Inflammatory macrophage treated with lipopolysaccharide for 1 hour (primary cell): ENCODE measurements at places on chromosomes 5 and 9.
A peak's percentile ranks its signal among the peaks of the same experiment; 100 is the strongest.

DNA sequence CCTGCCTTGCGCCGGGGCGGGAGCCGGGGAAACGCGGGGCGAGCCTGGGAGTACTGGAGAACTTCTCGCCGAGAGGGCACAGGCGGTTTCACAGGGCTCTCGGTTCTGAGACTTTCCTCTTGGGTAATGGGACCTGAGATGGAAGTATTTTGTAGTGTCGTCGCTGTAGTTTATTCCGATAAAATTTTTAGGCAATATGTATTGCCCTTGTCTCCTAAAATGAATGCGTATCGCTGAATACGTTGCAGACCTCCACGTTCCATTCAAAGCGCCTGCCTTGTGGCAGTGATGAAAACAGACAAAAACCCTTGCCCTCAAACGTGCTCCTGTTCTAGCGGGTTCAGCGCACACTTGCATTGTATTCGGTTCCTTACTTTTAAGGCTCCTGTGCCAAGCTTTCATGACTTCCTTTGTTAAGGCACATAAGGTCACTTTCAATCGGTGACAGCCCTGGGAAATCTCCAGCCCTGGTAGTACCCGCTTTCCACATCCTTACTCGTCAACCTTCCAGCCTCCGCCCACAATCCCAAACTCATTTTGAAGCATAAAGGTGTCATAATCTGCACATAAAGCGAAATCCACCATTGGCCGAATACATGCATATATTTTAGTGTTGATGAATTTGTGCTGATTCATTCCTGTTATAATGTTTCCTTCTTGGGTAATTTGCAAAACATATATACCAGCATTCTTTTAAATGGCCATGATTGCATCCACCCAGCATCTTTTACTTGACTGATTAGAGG, 694 bp downstream of the RMI1 start:
- peak; percentile 80 for DNase-seq

DNA sequence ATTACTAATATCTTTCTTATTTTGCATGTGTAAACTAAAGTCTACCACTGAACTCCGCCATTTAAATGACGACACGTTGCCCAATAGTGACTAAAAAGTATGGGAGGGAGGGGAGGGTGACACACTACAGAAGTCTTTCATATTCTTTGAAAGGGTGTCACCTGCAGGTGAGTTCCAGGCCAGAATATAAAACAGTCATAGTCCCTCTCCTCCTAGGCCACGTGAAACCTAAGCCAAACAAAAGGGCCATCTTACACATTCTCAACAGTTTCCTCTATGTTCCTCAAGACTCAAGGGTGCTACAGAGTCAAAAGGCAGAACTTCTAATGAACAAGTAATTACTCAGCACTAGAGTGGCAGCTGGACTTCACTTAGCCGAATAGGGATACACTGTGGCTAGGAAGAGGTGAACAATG, 6.4 kb downstream of the CEMIP2 start:
- DNase-seq, result no peak

GRCh38 chr5:94250985-94251384, 367.4 kb downstream of the KIAA0825 start:
- DNase-seq, result no peak

- no peak for DNase-seq
These were observed 116.6 kb upstream of the STARD4 start for GRCh38 chr5:111628901-111629300.

GRCh38 chr9:134602547-134603362, 38.8 kb upstream of the COL5A1 start:
- DNase-seq, result no peak

DNA sequence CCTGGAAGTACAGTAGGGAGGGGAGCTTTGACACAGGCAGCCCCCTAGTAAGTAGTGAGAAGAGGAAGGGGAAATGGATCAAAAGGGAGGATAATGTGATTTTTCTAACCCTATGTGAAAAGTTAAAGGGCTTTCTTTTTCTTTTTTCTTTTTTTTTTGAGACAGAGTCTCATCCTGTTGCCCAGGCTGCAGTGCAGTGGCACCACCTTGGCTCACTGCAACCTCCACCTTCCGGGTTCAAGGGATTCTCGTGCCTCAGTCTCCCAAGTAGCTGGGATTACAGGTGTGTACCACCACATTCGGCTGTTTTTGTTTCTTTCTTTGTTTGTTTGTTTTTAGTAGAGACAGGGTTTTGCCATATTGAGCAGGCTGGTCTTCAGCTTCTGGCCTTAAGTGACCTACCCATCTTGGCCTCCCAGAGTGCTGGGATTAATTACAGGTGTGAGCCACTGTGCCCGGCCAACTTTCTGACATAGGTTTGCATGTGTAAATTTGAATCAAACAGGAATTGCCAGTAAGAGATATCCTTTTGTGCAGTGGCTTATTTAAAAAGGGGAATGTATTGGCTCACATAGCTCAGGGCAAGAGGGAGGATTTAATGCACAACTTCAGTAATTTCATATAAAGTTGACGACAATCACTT, 13.4 kb upstream of the PRDM6 start:
- no peak for DNase-seq
